ENCODE measurements at places on chromosomes 6 and 20.
A peak's percentile ranks its signal among the peaks of the same experiment; 100 is the strongest.

DNA sequence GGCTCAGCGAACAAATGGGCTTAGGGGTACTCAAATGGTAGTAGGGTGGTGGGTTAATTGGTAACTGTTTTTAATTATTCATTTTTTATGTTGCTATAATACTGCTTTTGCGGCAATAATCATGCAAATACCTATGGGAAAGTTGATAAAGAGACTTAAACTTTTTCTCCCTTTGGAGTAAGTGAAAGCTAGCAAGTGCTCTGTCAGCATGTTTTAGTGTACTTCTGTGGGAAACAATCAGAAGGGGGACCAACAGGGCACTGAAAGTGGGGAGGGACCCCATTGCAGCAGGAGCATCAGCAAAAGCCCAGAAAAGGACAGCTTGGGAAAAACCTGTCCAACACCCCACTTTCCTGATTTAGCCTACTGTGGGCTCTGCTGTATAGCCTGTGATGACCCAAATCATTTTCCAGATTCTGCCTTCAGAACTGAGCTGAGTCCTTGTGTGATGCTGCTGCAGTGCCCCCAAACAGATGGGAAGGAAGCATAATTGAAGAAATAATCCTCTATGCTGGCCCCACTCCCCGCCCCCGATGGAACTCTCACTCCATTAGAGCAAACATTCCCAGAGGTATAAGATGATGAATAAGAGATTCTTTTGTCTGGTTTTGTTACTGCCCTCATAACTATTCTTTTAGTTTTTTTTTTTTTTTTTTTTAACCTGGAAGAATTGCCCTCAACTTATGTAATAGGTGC is 322.8 kb downstream of the CD83 start:
- DNase-seq, result peak; percentile 56

DNA sequence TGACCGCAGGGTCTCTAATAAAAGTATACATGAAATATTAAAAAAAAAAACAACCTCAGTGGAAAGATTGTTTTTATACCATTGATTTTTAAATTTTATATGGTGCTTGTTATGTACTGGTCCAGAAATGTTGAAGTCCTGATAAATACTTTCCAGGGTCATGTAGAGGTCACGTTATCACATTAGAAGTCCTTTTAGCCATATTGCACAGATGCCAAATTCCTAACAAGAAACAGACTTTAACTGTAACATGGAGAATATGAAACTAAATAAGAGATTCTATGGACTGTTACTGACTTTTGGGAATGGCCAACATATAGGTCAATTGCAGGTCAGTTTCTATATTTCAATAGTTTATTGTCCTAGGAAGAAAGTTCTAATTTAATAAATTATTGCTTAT is 89.0 kb downstream of the ADGRB3 start:
- DNase-seq, result no peak

- DNase-seq, result no peak
These were observed 64.9 kb upstream of the TGM3 start for GRCh38 chr20:2230726-2231488.

DNA sequence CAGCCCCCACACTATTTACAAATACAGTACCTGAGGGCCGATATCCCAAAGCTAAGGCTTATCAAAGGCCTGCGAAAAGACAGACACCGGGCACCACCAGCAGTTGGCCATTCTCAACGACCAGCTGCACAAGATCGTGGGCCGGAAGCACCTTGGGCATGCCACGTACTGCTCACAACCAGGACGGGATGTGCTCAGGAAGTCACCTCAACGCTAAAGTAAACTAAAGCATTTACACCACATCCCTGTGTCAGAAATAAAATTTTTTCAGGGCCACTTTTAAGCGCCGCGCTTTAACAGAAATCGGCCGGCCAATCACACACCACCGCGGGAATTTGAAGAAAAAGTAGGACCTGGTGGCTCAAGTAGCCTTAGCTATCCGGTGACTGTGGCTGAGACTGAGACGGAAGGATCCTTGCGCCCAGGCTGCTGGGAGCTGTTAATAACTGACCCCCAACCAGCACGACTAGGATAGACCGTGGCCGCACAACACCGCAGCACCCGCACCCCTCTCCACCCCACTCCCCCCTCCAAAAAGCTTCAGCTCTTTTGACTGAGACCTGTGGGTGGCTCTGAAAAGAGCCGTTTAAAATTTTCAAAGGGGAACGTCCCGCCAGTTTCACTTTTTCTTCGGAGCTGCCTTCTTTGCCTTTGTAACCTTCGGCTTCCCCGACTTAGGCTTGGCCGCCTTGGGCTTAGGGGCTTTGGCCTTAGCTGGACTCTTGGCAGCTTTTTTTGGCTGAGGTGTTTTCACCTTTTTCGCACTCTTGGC is 131.2 kb upstream of the BTN3A2 start:
- DNase-seq, result peak; percentile 82

DNA sequence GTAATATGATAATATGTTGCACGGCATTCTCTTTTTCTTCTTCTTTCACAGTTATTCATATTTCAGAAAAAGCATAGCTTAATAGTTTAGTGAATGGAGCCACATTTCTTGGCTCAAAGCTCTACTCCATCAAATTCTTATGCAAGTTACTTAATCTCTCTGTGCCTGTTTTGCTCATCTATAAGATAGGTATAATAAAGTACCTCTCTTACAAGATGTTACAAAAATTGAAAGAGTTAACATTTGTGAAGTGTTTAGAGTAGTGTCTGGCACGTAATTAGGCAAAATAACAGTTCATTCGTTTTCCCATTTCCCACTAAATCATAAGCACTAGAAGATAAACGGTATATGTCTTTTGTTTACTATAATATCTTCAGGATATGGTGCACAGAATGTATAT is 1304.4 kb upstream of the EYS start:
- no peak for DNase-seq

- peak; percentile 31 for DNase-seq
These were observed 65.0 kb downstream of the HDDC2 start for GRCh38 chr6:125236536-125237327.

GRCh38 chr20:24337069-24337468 is 132.4 kb upstream of the SYNDIG1 start:
- DNase-seq, result peak; percentile 20

- DNase-seq, result no peak
These were observed 248.8 kb downstream of the KHDC1L start for GRCh38 chr6:72976484-72976883.

GRCh38 chr6:27470023-27470422 is 2.9 kb downstream of the ZNF184 start:
- DNase-seq, result no peak

- no peak for DNase-seq
These were observed 390.5 kb upstream of the HSF2 start for GRCh38 chr6:122009000-122009350.

- DNase-seq, result no peak
These were observed 5.5 kb downstream of the OR2B6 start for GRCh38 chr6:27962506-27962905.

- DNase-seq, result no peak
These were observed 13.0 kb downstream of the HM13 start for GRCh38 chr20:31527266-31527665.
